ENCODE measurements at places on chromosomes 12 and 14. TPM values are rescaled to one million over a fixed set of nuclear protein-coding genes. Genes with fewer than 3 reads are reported as not detected.

The DAO gene
- not detected for total RNA-seq

The FOXN4 gene
- not detected for total RNA-seq

The FAM90A1 gene
- not detected for total RNA-seq

The G2E3 gene
- 33.4 TPM for total RNA-seq

The P2RX2 gene
- not detected for total RNA-seq

The CORO1C gene
- total RNA-seq, result 136 TPM

The EXOC3L4 gene
- total RNA-seq, result not detected

The MAP3K9 gene
- total RNA-seq, result 0.22 TPM

The ZNF385A gene
- 0.42 TPM for total RNA-seq

The NAP1L1 gene
- 287 TPM for total RNA-seq

The HCAR2 gene
- not detected for total RNA-seq

The PTGES3 gene
- 84.7 TPM for total RNA-seq

The SIX1 gene
- 3.7 TPM for total RNA-seq

The HAL gene
- total RNA-seq, result 0.18 TPM

The GLIPR1L1 gene
- not detected for total RNA-seq

The LRRK2 gene
- total RNA-seq, result 0.11 TPM

The LRRC10 gene
- total RNA-seq, result not detected

The VWF gene
- total RNA-seq, result 0.50 TPM

The BRF1 gene
- total RNA-seq, result 29.9 TPM

The GPRC5D gene
- not detected for total RNA-seq

The POTEG gene
- not detected for total RNA-seq

The SERPINA9 gene
- total RNA-seq, result not detected

The TCP11L2 gene
- total RNA-seq, result 0.78 TPM

All from SJSA1 (cell line).